ENCODE measurements at places on chromosomes 5 and 9.

DNA sequence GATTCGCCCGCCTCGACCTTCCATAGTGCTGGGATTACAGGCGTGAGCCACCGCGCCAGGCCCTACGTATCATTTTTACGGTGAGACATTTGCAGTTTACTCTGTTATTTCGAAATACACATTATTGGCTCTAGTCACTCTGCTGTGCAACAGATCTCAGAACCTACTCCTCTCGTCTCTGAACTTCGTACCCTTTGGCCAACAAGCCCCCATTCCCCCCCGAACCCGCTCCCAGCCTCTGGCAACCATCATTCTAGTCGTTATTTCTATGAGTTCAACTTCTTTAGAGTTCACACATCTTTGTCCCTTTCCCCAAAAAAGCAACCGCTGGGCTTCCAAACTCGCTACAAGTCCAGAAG, 735 bp downstream of the PTGR1 start:
- DNase-seq: no peak

DNA sequence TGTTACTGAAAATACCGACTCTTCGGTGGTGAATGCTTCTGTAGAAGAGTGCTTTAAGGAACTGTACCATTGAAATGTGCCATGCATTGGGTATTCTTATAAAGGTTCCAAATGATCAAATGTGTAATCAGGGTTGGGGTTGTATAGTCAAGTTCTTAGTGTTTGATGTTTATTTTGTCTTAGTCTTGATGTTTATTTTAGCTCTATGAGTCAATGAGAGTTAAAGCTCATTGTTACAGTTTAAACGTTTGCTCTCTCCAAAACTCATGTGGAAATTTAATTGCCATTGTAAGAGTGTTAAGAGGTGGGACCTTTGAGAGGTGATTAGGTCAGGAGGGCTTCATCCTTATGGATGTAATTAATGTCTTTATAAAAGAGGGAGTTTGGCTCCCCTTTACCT, 153.0 kb downstream of the FER start:
- no peak for DNase-seq

GRCh38 chr9:126624479-126624826, 10.7 kb downstream of the LMX1B start:
- DNase-seq: no peak

DNA sequence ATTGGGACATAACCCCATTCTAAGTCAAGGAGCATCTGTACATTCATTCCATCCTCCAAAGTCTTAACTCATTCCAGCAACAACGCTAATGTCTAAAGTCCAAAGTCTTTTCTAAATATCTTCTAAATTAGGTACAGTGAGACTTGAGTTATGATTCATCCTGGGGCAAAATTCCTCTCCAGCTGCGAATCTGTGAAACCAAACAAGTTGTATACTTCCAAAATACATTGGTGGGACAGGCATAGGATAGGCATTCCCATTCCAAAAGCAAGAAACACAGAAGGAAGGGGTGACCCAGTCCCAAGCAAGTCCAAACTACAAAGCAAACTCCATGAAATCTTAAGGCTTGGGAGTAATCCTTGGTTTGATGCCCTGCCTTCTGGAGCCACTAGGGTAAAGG, 97.6 kb upstream of the FANCC start:
- DNase-seq: no peak

- DNase-seq: no peak
Observed at GRCh38 chr5:66826696-66827095, 230.5 kb downstream of the MAST4 start.

DNA sequence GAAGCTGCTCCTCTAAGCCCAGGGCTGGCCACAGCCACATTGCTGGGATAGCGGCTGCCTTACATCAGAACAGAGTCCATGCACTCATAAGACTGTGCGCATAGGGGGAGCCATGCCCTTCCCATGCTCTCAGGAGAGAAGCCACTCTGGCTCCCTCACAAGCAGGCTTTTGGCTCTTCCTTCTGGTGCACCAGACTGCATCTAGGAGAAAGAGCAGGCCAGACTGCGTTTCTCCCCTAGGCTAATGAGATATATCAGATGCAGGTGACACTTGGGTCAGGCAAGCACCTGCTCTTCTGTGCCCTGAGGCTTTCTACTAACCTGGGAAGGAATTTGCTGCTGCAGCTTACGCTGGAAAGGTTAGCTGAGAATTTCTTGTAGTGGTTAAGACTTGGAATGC, 43.2 kb upstream of the BRINP1 start:
- no peak for DNase-seq

GRCh38 chr5:74360535-74361210, 279.9 kb downstream of the ENC1 start:
- no peak for DNase-seq

GRCh38 chr5:61866930-61867329, 439.1 kb upstream of the KIF2A start:
- peak; percentile 10 for DNase-seq

- DNase-seq: no peak
Observed at GRCh38 chr9:116574027-116574679, 113.0 kb upstream of the TRIM32 start.

DNA sequence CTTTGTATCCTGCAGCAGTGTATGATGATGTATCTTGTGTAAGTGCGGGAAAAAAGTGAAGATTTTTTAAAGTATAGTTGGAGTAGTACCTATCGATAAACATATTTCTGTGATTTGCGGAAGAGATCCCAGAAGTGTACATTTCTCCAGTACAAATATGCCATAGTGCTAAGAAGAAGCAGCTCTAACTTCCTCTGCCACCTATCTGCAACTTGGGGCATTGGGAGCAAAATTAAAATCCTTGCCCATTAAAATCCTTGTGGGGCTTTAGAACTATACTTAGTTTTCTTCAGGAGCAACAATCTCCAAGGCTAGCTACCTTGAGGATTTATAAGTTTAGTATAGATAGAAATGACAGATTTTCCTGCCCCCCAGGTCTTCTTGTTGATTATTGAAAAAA, 123.7 kb downstream of the VCAN start:
- no peak for DNase-seq

DNA sequence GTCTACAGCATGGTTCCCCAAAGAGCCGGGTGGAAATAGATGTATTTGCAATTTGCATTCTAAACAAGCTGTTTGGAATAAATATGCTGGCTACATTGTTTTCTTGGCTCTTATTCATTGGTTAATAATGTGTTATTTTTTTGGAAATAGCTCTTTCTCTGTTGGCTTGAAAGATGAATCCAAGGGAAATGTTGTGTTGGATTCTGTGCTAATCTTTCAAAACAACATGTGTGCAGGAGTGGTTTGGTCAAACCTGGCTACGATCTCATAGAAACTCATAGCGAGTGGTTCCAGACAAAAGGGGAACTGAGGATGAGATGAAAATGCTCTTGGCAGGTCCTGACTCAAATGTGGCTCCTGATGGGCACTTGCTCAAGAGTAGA, 63.7 kb upstream of the CXCL14 start:
- no peak for DNase-seq

GRCh38 chr9:6640268-6641051, 5.1 kb downstream of the GLDC start:
- no peak for DNase-seq

DNA sequence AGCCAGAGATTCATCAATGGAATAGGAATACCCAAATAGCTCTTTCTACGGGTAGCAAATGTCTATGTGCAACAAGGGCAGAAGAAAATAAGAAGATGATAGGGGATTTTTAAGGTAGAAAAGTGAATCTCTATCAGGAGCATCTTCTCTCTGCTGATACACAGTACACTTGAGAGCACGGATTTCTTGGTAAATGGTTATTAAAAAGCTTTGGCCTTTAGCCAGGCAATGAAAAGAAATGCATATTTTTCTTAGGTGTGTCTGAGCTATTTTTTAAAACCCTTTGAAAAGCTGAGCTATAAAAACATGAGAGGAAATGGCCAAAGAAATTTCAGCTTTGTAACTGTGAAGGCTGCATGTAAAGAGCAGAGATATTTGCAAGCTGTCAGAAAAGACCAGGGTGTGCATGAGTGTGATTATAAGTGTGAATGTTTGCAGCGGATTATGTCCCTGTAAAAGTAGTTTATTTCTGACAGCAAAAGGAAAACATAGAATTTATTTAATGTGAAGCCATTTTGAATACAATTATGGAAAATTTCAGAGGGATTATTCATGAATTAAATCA, 487.1 kb upstream of the PIK3R1 start:
- no peak for DNase-seq

DNA sequence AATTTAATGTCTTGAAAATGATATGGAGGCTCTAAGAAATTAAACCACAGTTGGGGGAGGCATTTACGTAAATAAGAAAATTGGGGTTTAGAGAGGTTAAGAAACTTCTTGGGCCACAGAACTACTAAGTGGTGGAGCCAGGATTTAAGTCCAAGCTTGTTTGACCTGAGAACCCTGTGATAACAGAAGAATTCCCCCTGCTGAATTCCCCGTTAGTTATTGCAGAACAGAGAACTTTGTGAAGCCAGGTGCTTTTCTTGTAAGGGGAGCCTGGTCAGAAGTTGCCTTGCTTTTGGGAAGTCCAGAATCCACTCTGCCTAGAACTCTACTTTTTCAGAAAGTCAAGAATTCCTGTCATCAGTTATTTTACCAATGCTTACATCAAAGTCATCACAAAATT, 309.3 kb upstream of the SEMA6A start:
- DNase-seq: no peak

- DNase-seq: no peak
Observed at GRCh38 chr9:128115187-128116103, 12.1 kb downstream of the PTGES2 start.

DNA sequence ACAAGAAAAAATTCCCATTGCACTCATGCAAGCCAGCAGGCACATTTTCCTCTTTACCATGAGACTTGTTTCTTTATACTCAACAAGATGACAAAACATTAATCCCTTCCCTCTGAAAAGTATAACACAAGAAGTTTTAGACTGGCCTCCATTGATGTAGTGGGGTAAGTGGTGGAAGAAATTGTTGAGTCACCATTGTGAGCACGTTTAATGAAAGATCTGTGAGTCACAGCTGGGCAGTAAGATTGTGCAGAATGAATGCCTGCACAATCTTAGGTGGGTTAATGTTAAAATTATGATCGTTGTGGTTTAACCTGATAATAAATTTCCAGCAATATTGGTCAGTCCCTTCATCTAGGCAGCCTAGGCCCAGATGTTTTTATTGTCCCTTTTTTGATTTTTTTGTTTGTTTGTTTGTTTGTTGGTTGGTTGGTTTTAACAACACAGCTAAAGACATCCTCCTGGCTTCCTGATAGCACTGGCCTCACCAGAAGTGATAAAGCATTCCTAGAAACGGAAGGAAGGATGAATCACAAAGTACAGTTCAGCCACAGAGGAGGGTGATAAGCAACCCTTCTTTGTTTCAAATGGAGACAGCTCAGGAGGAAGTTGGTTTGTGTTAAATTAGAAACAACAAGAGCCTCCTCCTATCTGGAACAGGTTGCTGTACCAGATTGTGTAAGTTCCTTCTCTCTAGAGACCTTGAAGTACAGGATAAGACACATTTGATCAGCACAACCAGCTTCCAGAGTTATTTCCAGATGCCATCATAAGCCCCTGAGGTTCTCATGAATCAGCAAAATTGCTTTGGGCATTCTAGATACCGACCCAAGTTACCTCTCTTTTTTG, 40.3 kb downstream of the SLC24A2 start:
- no peak for DNase-seq

- no peak for DNase-seq
Observed at GRCh38 chr9:124593651-124594058, 86.5 kb upstream of the NR5A1 start.

- DNase-seq: peak; percentile 36
Observed at GRCh38 chr5:56910210-56910965, 992 bp downstream of the SETD9 start.

- DNase-seq: no peak
Observed at GRCh38 chr5:107500840-107501239, 169.9 kb downstream of the EFNA5 start.

GRCh38 chr9:35732800-35733541, 505 bp downstream of the CREB3 start:
- no peak for DNase-seq

Measured in non-pigmented ciliary epithelial cell (primary cell).